Left renal pelvis (tissue), 4 donors: ENCODE measurements at places on chromosomes 16 and 17. TPM values are rescaled to one million over a fixed set of nuclear protein-coding genes. Genes with fewer than 3 reads are reported as not detected.

DNA sequence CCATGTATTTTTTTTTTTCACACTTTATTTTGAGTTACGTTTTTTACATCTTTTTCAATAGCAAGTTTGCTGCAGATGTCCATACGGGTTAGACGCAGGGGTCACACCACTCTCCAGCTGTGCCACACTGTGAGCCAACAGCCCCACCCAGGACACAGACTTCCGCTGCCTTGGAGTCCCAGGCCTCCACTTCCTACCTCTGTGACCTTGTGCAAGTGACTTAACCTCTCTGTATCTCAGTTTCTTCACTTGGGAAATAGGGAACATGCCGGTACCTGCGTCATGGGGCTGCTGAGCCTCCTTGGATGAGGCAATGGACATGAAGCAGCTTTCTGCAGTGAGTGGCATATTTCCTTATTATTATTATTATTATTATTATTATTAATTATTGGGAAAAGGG lies 3.3 kb upstream of the PITPNA start:
- DNase-seq = no peak

DNA sequence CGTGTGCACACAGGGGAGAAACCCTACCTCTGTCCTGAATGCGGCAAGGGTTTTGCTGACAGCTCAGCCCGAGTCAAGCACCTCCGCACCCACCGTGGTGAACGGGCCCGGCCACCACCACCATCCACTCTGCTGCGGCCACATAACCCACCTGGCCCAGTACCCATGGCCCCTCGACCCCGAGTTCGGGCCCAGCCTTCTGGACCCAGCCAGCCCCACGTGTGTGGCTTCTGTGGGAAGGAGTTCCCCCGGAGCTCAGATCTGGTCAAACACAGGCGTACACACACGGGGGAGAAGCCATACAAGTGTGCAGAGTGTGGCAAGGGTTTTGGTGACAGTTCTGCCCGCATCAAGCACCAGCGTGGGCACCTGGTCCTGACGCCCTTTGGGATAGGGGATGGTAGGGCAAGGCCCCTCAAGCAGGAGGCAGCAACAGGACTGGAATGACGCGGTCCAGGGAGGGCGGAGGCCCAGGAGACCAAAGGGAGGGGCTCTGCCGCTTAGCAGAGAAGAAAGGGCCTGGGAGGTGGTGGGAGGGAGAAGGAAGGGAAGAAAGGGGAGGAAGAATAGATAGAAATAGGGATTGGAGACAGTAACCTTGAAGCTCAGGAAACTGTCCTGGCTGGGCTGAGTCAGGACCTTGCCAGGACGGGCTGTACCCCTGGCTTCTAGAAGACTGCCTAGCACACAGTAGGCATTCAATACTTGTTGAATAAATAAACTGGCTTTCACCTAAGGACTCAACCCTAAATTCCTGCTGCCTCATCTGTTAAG lies 3.6 kb downstream of the ZNF48 start:
- DNase-seq = no peak

DNA sequence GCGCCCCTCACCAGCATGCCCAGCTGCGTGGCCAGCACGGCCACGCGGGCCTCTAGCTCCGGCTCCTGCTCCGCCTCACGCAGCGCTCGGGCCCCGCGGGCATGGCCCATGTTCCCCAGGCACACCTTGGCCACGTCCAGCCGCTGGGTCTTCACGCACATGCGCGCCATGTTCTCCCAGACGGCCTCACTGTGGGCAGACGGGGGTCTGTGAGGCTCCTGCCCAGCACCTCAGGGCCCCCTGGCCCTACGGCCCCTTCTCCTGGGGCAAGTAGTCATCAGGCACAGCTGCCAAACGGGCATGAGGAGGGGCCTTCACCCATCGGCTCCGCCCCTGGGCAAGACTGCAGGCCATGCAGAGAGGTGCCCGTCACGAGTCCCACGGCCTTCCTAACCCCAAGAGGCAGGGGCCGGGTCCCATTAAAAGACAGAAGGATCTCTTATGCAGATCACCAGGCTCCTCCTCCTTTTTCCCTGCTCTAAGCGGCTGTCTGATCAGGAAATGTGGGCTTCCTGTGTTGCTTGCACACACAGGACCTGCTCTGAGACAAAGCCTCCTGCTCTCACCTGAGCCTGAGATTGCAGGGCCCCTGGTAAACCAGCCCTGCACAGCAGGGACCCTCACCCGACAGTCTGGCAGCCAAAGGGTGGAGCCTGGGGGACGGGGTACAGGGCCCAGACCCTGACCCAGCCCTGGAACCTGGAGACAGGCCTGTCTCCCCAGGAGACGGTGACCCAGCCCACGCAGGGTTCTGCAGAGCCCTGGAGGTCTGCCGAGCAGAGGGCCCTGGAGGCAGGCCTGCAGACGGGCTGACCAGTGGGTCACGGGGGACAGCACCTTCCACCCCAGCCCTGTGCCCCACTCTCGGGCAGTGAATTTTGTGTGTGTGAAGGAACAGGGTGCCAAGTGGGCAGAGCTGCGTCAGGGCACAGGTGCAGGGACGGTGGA lies 6.6 kb upstream of the TMEM204 start:
- no peak for DNase-seq

- no peak for DNase-seq
Measured at GRCh38 chr16:11356573-11357331, 11.5 kb downstream of the RMI2 start.

GRCh38 chr17:76491271-76492122 lies 9.7 kb downstream of the RHBDF2 start:
- DNase-seq = no peak

GRCh38 chr17:81553616-81554181 lies 1.5 kb upstream of the FAAP100 start:
- DNase-seq = no peak

DNA sequence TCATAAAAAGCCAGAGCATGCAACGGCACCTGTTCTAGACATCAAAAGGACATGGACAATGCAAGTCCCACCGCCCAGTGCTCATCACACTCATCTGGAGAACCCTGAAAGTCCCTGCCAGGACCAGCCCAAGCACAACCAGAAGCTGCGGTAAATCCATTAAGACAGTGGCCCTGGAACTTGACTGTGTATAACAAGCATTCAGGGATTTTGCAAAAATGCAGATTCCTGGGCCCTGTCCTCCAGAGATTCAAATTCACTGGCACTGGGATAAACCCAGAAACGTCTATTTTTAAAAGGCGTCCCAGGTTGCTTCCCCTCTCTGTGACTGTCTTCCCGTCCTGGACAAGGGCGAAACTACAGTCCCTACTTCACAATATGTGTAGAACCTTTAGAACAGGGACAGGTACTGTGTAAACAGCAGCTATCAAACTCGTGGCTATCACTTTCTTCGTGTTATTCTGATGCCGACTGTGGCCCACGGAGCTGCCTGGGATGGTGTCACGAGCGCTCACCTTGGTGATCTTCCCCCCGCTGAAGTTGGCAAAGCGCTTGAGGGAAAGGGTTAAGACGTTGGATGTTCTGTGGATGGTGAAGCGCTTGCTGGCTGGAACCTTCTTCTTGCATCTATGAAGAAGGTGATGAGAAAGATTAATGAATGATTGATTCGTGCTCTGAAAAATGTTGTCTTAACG lies 22.3 kb downstream of the USP36 start:
- DNase-seq = no peak

DNA sequence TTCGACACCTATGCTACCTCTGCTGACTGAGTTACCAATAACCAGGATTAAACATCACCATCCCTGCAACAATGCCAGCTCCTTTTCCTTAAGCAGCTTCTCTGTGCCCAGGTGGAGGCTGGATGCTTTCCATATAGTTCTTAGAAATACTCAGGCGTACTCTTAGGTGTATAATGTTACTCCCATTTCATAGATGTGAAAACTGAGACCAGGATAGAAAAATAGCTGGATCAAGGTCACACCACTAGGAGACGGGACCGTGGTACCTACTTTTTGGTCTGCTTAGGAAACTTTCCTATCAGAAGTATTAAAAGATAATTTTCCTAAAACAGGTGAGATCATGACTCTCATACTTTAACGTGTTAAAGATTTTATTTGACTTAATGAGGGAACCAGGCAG lies 141.7 kb upstream of the RPL38 start:
- DNase-seq = no peak

DNA sequence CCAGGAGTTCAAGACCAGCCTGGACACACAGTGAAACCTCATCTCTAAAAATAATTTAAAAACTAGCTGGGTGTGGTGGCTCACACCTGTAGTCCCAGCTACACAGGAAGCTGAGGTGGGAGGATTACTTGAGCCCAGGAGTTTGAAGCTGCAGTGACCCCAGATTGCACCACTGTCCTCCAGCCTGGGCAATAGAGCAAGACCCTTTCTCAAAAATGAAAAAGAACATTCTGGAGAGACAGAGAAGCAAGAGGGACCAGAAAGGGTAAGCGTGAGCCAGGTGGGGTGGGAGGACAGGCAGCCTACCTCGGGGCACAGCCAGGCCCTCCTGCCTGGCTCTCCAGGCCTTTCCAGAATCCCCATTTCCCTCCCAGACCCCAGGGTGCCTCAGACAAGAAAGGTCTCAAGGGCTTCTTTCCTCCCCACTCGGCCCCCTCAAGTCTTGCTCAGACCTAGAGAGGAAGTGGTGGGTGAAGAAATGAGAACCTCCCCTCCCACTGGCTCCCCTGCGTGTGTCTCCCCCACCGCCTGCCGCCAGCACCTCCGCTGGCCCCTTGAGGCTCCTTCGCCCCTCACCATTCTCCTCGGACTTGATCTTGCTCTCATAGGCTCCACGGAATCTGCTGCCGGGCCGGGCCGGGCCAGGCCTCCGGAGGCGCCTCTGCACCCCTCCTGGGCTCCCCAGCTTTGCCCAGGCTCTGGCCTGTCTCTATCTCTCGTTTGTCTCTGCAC lies 503 bp downstream of the C16orf54 start:
- no peak for DNase-seq

- no peak for DNase-seq
Measured at GRCh38 chr16:8237452-8237851, 352.9 kb downstream of the TMEM114 start.

DNA sequence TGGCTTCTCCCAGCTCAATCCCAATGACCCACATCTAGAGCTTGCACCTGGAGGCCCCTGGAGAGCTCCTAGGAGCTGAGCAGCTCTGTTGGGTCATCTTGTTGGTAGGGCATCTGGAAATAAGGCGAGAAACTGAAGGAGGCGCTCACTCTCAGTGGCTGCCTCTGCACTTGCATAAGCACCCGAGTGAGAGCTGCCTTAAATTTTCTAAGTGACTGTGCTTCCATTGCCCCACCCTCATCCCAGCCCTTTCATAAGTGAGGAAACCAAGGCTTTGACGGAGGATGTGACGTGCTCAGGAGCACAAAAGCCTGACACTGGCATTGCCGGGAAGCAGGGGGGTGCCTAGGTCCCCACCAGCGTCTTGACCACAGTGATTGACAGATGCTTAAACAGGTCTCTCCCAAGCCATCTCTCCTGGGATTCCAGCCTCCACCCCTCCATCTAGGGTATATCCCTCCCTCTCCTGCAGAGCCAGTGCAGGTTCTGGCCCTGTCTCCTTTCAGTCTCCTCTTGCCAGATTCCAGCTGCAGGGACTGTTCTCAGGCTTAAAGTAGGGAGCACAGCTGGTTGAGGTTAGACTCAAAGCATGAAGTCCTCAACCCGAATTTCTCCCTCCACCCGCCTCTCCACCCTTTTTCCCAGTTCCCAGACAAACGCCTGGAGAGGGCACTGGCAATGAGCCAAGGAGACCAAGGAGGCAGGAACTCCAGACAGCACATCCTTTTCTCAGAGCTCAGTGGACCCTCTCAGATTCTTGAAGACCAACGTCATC lies 113.7 kb downstream of the IRX5 start:
- DNase-seq = no peak

DNA sequence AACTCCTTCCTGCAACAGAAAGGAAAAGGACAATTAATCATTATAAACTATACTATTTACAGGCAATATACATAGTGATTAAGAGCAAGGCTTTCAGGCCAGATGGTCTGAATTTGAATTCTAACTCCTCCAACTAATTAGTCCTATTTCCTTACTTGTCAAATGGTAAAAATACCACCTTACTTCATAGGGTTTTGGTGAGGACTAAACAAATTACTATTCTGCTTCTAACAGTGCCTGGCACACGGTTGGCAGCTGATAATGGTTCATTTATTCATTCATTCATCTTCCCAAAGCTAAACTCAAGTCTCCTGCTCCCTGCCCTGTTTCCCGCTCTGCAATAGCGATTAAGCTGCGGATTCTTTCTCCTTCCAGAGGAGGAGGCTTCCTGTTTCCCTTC lies 39.8 kb downstream of the DCUN1D3 start:
- no peak for DNase-seq

DNA sequence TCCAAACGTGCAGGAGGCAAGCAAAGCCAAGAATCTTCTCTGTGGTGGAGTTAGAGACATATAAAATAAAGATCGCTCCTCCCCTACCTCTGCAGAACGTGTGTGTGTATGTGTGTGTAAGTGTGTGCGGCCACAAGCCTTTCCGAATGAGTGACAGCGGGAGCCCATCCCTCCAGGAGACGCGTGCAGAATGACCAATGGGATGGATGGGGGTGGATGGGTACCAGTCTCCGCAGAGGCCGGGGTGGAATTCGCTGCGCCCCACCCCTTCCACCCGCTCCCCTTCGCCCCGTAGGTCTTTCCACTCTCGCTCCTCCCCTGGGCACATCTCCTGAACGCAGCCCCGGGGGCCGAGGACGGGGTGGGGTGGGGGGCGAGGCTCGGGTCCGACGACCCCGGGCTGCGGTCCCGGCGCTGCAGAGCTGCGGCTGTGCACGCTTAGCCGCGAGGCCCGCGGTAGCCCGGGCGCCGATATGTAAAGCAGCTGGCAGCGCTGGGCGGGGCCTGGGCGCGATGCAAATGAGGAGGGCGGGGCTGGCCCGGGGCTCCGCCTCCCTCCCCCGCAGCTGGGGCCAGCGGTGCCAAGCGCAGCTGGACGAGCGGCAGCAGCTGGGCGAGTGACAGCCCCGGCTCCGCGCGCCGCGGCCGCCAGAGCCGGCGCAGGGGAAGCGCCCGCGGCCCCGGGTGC lies at the start of gene PRKCB:
PRKCB (plus strand) TSS at position 594 of the 688 bp plus-strand sequence.
- DNase-seq = peak; percentile 65

DNA sequence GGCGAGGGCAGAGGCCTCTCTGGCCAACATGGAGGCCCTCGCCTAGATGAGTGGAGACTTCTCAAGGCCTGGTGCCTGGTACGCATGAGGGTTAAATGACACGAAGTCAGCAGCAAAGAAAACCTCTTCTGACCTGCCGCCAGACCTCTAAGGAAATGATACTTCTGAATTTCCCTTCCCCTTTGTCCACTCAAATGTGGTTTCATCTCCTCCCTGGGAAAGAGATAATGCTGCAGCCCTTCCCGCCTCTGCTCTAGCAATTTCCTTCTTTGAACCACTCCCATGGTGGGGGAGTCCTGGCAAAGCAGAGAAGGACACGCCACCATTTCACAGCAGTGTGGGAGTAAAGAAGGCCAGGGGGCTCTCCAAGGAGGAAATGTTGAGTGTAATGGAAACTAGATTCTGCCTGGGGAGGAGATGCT lies 65.7 kb upstream of the BCAR1 start:
- peak; percentile 56 for DNase-seq

GRCh38 chr17:20127360-20128035 lies 118.3 kb downstream of the SPECC1 start:
- DNase-seq = no peak

GRCh38 chr16:88368994-88369393 lies 13.8 kb upstream of the ZNF469 start:
- no peak for DNase-seq

- DNase-seq = no peak
Measured at GRCh38 chr17:50212121-50212843, 10.9 kb upstream of the COL1A1 start.

CFDP1 gene
- 149 TPM for polyA plus RNA-seq

CYBA gene
- 46.1 TPM for polyA plus RNA-seq

ZG16 gene
- not detected for polyA plus RNA-seq

HSD11B2 gene
- polyA plus RNA-seq = 43.8 TPM

SPAG7 gene
- 93.4 TPM for polyA plus RNA-seq

C16orf46 gene
- 0.71 TPM for polyA plus RNA-seq

MT1A gene
- polyA plus RNA-seq = not detected

ZC3H18 gene
- 48.6 TPM for polyA plus RNA-seq

CDRT15L2 gene
- polyA plus RNA-seq = not detected

PRKAR1A gene
- polyA plus RNA-seq = 435 TPM

FOXO3B gene
- polyA plus RNA-seq = 5.2 TPM
